Subcutaneous adipose tissue (tissue), 4 donors: ENCODE measurements at places on chromosomes 2 and 18. TPM values are rescaled to one million over a fixed set of nuclear protein-coding genes. Genes with fewer than 3 reads are reported as not detected.

NT5DC4 gene
- not detected for total RNA-seq

ZFAND2B gene
- 60.3 TPM for total RNA-seq

GMCL1 gene
- total RNA-seq = 30.2 TPM

CTDSP1 gene
- 74.7 TPM for total RNA-seq

MYOM1 gene
- 3.7 TPM for total RNA-seq

PDK1 gene
- total RNA-seq = 18.5 TPM

HOXD4 gene
- total RNA-seq = 1.5 TPM

CD8A gene
- total RNA-seq = 0.82 TPM

ARL6IP6 gene
- total RNA-seq = 15.6 TPM
